Osteocyte (in vitro differentiated cells): ENCODE measurements at places on chromosomes 4 and X.

GRCh38 chr4:99915449-99915848, 21.2 kb upstream of the LAMTOR3 start:
- H3K27ac ChIP-seq: no peak overlapping the region
- DNase-seq: no peak
- H3K4me1 ChIP-seq: no peaks in the 10 kb centered on the region
- H3K36me3 ChIP-seq: peaks cover 35% of the 10 kb centered on the region
- H3K27me3 ChIP-seq: no peaks in the 10 kb centered on the region

DNA sequence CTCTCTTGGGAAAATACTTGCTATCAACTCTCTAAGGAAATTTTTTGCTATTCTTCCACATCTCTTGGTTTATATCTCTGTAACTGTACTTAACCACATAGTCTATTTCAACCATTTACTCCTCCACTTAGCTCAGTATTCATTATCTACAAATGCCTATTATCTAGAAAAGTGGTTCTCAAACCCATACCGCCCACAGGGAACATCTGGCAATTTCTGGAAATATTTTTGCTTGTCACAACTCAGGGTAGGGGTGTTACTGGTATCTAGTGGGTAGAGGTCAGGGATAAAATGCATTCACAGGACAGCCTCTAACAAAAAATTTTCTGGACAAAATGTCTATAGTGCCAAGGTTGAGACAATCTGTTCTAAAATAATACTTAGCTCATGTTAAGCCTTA, 14.4 kb downstream of the ATRX start:
- H3K27ac ChIP-seq: no peak overlapping the region
- no peak for DNase-seq
- H3K4me1 ChIP-seq: peaks cover 16% of the 10 kb centered on the region
- H3K27me3 ChIP-seq: no peaks in the 10 kb centered on the region
- H3K4me3 ChIP-seq: no peak overlapping the region
- no peaks in the 10 kb centered on the region for H3K36me3 ChIP-seq

- H3K4me3 ChIP-seq: no peak overlapping the region
- peaks cover 23% of the 10 kb centered on the region for H3K4me1 ChIP-seq
- H3K36me3 ChIP-seq: peaks cover 4% of the 10 kb centered on the region
- DNase-seq: no peak
Observed at GRCh38 chr4:138542191-138542776, 300.1 kb upstream of the SLC7A11 start.

GRCh38 chr4:25697516-25697915, 41.9 kb downstream of the SLC34A2 start:
- H3K4me3 ChIP-seq: no peak overlapping the region
- H3K27me3 ChIP-seq: peaks cover 7% of the 10 kb centered on the region
- DNase-seq: no peak
- no peaks in the 10 kb centered on the region for H3K4me1 ChIP-seq
- H3K36me3 ChIP-seq: no peaks in the 10 kb centered on the region

DNA sequence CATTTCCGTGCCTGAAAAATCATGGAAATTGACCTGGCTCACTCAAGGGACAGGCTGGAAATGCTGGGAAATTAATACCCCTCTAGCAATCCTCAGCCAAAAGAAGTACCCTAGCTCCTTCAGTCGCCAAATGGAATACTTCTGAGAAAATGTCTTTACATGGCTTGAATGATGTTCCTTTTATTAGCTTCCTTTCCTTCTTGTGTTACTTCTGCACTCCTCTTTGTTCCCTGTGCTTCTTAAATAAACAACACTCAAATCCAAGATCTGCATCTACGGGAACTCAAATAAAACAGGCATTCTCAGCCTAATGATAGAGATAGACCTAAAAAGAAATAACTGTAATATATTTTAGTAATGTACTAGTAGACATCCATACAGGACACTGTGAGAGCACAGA, 36.1 kb downstream of the SPARCL1 start:
- no peak overlapping the region for H3K27ac ChIP-seq
- H3K4me3 ChIP-seq: no peak overlapping the region
- H3K36me3 ChIP-seq: peaks cover 1% of the 10 kb centered on the region
- H3K27me3 ChIP-seq: no peaks in the 10 kb centered on the region
- DNase-seq: no peak

- H3K4me3 ChIP-seq: no peak overlapping the region
- peaks cover 43% of the 10 kb centered on the region for H3K27me3 ChIP-seq
- H3K36me3 ChIP-seq: no peaks in the 10 kb centered on the region
- no peak for DNase-seq
- H3K27ac ChIP-seq: no peak overlapping the region
Observed at GRCh38 chr4:55071951-55072350, 53.4 kb downstream of the KDR start.

DNA sequence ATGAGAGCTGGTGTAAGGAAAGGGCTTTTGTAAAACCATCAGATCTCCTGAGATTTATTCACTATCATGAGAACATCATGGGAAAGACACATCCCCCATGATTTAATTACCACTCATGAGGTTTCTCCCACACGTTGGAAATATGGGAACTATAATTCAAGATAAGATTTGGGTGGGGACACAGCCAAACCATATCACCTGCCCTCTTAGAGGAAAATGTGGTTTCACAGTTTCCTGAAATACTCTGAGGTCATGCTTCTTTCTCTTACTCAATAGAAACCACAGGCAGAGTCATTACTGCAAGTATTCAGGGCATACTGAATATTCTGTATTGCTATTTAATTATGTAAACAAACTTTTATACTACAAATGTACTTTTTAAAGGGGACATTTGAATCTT, 1453.3 kb downstream of the PCDH18 start:
- H3K4me3 ChIP-seq: no peak overlapping the region
- no peaks in the 10 kb centered on the region for H3K36me3 ChIP-seq
- H3K4me1 ChIP-seq: no peaks in the 10 kb centered on the region
- no peak overlapping the region for H3K27ac ChIP-seq
- no peak for DNase-seq
